ENCODE measurements at places on chromosomes 1 and 21.

DNA sequence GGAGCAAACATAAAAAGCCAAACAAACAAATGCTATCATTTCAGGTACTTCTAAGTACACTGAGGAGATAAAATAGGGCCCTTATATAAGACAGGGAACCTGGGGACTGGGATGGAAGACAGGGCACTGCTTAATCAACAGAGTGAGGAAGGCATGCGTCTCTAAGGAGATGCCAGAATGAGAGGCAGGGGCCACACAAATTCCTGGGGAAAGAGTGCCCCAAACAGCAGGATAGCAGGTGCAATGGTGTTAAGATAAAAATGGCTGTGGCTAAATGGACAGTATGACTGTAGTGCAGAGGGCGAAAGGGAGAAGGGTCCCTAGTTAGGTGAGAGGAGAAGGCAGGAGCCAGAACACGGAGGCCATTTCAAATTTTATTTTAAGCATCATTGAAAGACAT lies 113.9 kb downstream of the ZBTB18 start:
- no peak for DNase-seq

DNA sequence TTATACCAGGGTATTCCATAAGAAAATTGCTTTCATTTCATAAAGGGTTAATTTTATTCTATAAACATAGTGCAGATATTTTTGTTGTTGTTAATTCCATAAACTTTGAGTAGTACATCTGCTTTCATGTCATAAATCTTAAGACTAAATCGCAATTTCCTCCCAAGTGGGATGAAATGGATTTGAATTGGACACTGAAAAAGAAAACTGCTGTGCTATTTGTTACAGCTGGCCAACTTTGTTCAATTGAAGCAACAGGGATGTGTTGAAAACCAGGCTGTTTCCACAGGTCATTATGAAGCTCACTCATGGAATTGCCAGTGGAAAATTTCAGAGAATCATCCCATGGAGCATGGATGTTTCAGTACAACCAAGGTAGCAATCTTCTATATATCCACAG lies 252.5 kb upstream of the RGS18 start:
- no peak for DNase-seq

DNA sequence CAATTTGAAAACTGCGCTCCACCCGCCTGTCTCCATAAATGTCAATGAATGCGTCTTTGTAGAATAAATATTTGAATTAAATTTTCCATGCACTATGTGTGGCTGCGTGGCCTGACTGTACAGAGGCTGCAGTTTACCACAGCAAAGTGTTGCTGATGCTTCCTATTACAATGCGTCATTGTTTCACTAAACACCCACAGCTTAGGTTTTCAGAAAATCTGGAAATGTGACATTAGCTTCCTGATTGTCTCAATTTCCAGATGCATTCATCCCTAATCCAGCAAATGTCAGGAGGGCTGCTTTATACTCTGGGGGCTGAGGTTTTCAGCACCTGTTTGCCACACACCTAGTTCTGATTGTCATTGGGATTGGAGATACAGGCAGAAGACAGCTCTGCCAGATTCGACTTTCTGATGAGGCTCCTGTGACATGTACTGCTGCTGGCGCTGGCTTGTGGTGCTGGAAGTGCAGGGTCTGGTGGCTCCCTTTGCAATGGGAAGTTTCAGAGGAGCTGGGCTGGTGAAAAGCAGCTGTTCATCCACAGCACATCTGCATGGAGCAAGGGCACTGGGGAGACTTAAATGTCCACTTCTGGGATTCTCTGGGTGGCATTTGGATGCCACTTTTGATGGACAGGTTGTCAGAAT lies 40.0 kb downstream of the URB2 start:
- no peak for DNase-seq

DNA sequence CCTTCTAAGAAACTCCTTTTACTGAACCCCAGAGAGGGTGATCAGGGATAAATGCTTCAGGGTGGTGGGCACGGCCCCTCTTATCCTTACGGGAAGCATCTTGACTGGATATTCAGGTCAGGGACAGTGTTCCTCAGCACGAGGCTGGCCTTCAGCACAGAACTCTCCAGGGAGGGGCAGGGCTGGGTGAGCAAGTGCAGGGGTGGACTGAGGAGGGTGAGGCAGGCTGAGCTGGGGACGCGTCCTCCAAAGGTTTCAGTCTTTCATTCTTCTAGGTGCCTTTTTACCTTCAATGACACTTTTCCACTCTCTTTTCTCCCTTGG lies 52.3 kb downstream of the RASSF5 start:
- DNase-seq, result no peak

GRCh38 chr1:197961449-197961848 lies 44.3 kb downstream of the LHX9 start:
- DNase-seq, result no peak

DNA sequence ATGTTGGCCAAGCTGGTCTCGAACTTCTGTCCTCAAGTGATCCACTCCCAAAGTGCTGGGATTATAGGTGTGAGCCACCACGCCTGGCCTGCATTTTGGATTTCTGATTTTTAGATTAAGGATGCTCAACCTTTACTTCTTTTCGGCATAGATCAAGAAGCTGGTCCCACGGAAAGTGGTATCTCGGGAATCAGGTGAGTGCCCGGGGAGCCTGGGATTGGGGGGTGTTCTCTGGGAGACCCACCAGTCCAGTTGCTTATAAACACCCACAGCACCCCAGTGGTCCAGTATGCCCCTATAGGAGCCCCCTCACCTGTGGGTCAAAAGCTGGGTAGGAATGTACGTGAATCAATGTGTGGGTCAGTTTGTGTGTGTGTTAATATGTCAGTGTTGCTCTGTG lies 3.2 kb downstream of the SH3D21 start:
- no peak for DNase-seq

GRCh38 chr21:41149199-41149598 lies 18.8 kb upstream of the BACE2 start:
- no peak for DNase-seq

Measured in MG63 (cell line).